ENCODE measurements at places on chromosomes 2 and 18.

GRCh38 chr2:41926614-41927580 is 120.9 kb upstream of the PKDCC start:
- DNase-seq: no peak

DNA sequence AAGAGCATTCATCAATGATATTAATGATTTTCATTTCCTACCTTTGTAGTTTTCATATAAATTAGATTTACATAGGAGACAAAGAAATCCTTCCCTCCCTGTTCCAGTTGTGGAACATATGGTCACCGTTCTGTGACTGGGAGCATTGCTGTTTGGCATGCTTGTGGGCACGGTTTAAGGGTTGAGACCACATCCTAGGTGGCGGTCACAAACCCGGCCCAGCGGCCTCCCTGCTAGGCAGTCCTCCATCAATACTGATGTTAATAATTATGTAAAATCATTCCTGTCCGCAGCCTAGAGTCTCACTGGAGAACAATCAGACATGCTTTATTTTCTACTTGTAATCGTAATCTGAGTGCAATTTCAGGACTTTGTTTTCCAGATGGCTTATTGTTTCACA is 117.9 kb downstream of the AGAP1 start:
- no peak for DNase-seq

DNA sequence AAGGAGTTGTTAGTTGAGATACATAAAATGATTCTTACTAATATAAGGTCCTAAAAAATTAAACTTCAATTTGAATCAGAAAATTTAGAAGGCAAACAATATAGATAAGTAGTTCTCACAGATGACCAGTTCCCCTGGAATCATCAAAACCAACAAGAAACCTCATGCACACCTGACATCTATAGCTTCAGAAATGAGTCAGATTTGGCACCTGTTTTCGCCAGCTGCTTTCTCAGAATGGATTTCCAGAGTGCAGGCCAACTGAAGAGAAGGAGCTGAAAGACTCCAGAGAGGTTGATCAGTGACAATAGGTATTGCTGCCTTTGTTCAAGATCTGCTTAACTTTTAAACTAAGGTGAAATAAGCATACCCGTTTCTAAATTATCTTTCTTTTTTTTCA is 192.4 kb downstream of the RDH14 start:
- no peak for DNase-seq

GRCh38 chr18:77103187-77103850 is 29.3 kb downstream of the MBP start:
- peak; percentile 71 for DNase-seq

DNA sequence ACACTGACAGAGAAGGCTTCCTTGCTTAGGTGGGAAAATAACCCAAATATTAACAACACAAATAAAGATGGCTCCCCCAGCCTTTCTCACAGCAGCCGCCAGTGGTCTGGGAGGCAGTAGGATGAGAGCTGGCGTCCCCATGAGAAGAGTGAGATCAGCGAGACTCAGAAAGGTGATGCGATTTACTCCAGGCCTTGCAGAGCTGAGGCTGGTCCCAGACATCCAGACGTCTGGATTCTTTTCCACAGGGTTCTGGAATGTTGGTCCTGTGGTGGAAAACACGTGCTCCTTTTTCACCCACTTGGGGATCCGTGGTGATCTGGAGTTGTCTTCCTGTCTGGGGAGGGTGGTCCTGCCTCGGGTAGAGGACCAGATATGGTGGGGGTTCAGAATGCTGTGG is 190.6 kb downstream of the CTIF start:
- DNase-seq: peak; percentile 39

DNA sequence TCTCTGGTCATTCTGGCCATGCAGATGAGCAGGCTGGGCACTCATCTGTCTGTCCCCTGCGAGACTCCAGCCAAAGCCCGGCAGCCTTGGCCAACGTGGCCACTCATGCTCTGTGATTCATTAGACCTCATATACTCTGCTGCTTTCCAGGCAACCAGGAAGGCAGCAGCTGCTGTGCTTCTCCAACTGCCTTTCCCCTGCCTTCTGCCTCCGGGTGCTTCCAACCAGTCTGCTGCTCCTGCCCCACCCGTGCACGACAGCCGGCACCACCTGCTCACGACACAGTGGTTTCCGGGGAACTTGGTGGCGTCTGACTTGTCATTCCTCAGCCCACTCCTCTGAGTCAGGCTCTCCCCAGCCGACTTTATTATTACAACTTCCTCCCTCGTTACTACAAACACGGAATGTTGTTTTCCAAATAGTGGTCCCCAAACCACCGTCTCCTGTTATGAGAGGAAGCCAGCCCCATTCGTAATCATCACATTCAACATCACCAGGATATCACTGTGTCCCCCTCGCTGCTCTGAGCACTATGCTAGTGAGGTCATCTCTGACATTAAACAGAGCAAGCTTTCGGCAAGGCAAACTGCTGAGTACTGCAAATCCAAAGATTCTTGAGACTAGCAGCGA is 392.4 kb downstream of the ALK start:
- DNase-seq: peak; percentile 67

GRCh38 chr2:105711394-105711793 is 33.3 kb upstream of the NCK2 start:
- DNase-seq: no peak

DNA sequence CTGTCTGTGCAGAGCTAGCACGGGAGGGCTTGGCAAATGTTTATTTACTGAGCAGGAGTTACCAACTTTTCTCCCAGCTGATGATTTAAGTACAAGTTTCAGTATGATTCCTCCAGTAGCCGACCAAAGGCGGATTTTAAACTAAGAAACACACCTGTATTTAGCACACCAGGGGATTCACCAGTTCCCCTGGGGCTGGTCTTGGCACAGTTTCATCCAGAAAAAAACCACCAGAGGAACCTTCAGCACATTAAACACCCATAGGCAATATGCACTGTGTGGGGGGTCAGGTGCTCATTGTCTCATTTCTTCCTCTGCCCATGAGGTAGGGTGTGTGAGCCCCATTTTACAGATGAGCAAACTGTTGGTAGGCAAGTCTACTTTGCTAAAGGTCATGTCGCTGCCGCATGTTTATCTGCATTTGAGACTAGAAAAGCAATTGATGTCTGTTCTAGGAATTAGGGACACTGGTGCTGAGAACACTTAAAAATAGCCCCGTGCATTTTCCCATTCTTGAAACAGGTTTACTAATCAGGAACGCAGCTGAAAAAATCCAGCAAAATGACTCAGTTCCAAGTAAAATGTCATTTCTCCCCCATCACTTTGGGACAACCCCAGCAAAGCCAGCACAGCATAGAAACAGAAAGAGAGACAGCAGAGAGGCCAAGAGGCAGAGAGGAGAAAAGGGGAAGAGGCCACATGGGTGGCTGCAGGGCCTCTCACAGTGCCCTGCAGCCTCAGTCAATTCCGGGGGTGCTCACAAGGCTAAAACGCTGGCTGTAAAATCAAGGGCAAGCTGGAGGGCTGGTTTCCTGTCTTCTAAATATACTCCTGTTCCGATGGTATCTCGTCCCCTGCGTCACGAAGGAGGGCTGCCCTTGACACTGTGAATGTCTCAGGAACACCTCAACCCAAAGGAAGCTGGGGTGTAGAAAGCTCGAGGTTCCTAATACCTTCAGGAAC is 166.8 kb upstream of the ID2 start:
- no peak for DNase-seq

DNA sequence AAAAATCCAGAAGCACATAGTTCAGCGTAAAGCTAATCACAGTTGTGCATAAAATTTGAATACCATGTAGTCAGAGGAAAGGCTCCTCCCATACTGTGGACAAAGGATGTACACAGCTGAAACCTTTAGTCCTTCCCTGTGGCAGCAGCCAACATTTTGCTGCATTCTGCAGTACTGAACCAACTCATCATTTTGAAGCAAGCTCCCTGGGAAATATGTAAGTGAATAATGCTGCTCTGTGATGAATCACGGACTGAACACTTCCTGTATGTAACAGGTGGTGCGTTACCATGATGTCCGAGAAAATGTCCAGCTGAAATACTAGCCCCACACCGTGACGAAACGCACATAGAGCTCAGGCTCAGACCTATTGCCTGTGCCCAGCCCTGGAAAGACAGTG is 421.1 kb upstream of the RAB12 start:
- DNase-seq: no peak

- DNase-seq: no peak
These were observed 1272.5 kb upstream of the CDH2 start for GRCh38 chr18:29449424-29449823.

GRCh38 chr2:223469270-223470046 is 132.7 kb downstream of the SCG2 start:
- DNase-seq: peak; percentile 73

DNA sequence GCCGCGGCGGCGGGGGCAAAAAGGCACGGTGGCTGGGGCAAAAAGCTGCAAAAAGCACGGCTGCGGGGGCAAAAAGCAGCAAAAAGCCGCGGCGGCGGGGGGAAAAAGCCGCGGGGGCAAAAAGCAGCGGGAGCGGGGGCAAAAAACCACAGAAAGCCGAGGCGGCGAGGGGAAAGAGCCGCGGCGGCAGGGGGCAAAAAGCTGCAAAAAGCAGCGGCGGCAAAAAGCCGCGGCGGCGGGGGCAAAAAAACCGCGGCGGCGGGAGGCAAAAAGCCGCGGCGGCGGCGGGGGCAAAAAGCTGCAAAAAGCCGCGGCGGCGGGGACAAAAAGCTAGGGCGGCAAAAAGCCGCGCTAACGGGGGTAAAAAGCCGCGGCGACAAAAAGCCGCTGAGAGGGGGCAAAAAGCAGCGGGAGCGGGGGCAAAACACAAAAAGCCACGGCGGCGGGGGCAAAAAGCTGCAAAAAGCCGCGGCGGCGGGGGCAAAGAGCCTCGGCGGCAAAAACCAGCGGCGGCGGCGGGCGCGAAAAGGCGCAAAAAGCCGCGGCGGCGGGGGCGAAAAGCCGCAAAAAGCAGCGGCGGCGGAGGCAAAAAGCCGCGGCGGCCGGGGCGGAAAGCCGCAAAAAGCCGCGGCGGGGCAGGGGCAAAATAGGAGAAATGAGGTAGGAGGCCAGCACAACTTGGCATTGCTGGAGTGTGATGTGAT is 123.4 kb downstream of the ANKRD30BL start:
- peak; percentile 1 for DNase-seq

- no peak for DNase-seq
These were observed 16.3 kb downstream of the SNED1 start for GRCh38 chr2:241014764-241015163.

DNA sequence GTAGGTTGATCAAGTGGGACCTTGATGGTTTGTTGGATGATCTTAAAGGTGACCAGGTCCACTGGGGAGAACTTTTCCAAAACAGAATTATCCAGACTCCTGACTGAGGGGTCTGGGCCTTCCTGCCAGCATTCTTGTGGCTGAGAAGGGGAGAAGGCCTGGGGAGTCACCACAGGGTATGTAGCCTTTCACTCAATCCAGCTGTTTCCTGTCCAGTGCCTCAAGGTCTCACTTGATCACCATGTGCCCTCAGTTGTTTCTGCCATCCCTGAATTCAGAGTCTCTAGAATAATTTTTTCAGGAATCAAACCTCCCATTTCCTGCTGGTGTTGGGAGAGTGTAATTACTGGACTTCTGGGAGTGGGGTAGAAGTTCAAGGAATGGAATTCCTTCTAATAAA is 54.4 kb upstream of the TANC1 start:
- DNase-seq: no peak

GRCh38 chr2:3608373-3609278 is 13.7 kb downstream of the COLEC11 start:
- peak; percentile 6 for DNase-seq

GRCh38 chr2:160630801-160631590 is 137.4 kb upstream of the RBMS1 start:
- DNase-seq: peak; percentile 29

DNA sequence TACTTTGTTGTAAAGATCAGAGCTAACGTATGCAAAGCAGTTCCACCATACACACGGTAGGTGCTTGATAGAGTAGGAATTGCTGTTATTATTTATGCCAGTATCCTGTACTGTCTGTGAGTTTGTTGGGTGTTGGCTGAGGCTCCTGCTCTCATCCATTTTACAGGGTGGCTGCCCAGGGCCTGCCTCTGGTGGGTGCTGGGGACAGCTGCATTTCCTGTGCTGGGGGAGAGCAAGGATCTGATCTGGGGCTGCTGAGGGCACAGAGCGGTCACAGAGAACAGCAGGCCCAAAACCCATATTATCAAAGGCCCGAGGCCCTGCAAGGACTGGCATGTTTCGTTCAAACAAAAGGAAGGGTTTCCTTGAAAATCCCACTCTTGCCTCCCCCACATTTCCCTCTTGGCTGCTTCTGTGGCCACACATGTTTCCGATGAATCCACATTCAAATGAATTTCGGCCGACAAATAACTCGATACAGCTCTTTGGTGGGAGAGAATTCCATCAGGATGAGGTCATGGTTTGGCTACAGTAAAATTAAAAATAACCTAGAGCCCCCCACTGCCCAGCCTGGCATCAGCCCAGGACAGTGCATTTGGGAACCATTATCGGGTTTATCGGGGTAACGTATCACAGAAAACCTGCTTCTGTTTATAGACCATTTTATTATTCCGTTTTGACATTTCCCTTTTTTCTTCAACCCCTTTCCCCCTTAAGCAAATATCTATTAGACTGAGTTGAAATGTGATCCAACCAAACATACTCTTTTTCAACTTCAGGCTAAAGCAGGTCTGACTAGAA is 143.4 kb downstream of the CYRIA start:
- DNase-seq: no peak

- no peak for DNase-seq
These were observed 72.3 kb downstream of the INHBB start for GRCh38 chr2:120418174-120418787.

- DNase-seq: no peak
These were observed 59.6 kb upstream of the CREB1 start for GRCh38 chr2:207469943-207470729.

GRCh38 chr2:136173126-136173525 is 55.2 kb upstream of the CXCR4 start:
- DNase-seq: no peak

- DNase-seq: no peak
These were observed 194.2 kb downstream of the TXNL1 start for GRCh38 chr18:56444201-56444600.

GRCh38 chr18:24060644-24061043 is 46.1 kb downstream of the TTC39C start:
- DNase-seq: peak; percentile 27

GRCh38 chr18:41009926-41010325 is 945.1 kb upstream of the PIK3C3 start:
- DNase-seq: no peak
